Small intestine (tissue), 16 donors: ENCODE measurements at places on chromosomes 12 and 14. TPM values are rescaled to one million over a fixed set of nuclear protein-coding genes. Genes with fewer than 3 reads are reported as not detected.

The PPTC7 gene
- polyA plus RNA-seq = 21.5 TPM

The MON2 gene
- polyA plus RNA-seq = 8.9 TPM

- DNase-seq = no peak
Observed at GRCh38 chr12:39451977-39452376, 9.1 kb upstream of the KIF21A start.

The AICDA gene
- 1.1 TPM for polyA plus RNA-seq

The MFAP5 gene
- polyA plus RNA-seq = 0.56 TPM

The PGF gene
- 3.2 TPM for polyA plus RNA-seq

The CACNA2D4 gene
- 5.5 TPM for polyA plus RNA-seq

- no peak for DNase-seq
Observed at GRCh38 chr12:89514751-89515150, 9.8 kb downstream of the GALNT4 start.

- no peak for DNase-seq
Observed at GRCh38 chr14:53701108-53701875, 255.3 kb downstream of the BMP4 start.

DNA sequence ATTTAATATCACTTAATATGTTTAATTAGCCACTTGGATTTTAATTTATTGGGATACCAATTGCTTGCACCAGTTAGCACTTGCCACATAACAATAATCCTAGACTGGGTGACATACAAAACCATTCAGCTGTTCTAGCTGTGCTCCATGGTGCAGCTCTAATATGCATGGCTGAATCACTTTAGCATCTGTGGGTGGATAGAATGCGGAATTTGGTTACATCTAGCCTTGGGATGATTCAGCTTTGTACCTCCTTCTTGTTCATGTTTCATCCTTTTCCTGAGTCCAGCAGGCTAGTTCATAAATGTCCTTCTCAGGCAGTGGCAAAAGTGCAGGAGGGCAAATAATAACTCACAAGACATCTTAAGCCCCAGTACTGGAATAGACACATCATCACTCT, 1263.0 kb downstream of the LRFN5 start:
- DNase-seq = no peak

DNA sequence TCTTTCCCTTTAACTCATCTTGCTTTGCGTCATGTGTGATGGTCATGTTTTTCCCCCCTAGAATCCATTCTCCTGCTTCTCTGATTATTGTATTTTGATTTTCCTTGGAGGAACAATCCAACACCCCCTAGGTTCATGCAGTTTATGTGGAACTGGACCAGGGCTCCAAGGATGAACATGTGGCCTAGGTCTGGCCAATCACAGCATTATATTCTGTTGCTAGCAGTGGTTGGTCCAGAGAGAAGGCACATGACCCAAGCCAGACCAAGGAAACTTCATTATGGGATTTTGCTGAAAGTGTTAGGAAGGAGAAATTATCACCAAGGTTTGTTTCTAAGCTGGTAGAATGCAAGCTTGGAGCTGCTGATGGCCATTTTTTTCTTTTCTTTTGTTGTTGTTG, 6.9 kb upstream of the PPTC7 start:
- no peak for DNase-seq

DNA sequence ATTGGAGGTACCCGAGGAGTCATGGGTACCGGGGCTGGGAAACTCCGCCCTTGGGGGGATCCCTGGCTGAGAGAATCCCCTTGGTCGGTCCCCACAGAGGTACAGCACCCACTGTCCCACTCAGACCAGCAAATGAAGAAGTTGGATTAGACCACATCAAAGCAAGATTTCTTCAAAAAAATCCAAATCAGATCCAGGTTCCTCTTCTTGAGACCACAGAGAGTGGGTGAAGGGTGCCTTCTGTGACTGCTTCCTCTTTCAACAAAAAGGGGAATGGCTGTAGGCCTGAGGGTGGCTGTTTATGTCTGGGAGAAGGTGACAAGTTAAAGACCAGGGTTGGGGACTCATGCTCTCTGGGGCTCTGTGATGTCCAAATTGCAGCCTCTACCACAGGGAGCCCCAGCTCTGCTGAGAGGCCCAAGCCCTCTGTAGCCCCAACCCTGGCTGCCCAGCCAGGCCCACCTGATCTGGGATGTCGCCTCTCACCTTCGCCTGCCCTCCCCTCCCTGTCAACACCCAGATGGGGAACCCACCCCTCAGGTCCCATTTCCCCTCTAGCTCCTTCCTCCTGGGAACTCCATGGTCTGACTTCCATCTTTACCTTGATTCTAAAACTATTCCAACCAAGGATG, 50.9 kb downstream of the ZFP36L1 start:
- DNase-seq = no peak

DNA sequence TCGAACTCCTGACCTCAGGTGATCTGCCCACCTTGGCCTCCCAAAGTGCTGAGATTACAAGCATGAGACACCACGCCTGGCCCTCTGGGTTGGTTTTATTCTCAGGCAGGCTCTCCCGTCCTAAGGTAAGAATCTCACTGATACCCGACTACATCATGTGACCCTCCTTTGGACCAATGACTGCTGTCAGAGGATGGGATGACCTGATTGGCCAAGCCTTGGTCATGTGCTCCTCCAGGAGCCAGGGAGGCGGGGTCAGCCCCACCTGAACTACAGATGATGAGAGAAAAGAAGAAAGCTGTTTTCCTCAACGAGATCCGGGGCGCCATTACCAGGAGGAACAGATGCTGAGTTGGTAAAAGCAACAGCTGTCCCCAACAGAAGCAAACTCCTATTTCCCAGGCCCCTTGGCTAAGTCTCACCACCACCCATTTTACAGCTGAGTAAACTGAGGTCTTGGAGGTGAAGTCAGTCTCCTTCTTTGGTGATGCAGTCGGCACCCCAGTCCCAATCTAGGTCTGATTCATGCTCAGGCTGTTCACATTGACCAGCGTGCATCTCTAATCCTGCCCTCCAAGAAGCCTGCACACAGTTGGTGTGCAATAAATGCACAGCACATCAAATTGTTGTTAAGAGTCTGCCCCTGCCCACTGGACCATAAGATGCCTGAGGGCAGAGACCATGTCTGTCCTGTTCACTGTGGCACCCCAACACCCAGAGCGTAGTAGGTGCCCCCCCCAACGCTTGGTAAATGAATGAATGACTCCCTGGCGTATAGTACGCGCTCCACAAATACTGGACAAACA, 118.8 kb downstream of the SCARB1 start:
- no peak for DNase-seq

The GPRC5D gene
- polyA plus RNA-seq = 1.4 TPM

GRCh38 chr12:211639-212414, 2.1 kb downstream of the SLC6A12 start:
- DNase-seq = no peak

DNA sequence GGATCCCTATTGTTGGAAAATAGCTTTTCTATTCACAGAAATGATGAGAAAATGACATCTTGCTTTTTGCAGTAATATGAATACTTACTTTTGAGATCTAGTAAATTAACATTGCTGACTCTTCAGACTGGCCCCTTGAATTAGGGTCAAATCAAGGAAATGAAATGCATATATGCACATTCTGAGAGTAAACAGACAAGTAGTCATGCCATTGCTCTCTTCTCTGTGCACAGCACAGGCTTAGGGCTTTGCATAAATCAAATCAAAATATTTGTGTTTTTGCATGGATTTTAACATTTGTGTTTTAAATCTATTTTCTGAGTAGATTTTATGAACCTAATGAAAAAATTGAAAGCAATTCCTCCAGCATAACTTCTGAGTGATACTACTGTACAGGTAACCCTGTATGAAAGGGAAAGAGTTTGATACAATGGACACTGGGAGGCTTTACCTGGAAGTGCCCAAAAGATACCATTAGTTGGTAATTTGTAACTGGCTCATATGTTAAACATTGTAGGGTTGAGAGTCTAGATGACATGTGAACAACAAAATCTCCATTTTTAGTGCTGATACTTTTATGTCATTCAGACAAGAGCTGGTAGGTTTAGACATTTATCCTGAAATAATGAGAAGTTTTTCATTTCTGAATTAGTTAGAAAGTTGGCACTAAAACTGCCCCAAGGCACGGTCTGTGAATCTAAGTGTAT, 280.2 kb upstream of the FBXO33 start:
- DNase-seq = no peak

- no peak for DNase-seq
Observed at GRCh38 chr12:124394462-124395128, 99.7 kb downstream of the RFLNA start.

The KRT4 gene
- 12.3 TPM for polyA plus RNA-seq

DNA sequence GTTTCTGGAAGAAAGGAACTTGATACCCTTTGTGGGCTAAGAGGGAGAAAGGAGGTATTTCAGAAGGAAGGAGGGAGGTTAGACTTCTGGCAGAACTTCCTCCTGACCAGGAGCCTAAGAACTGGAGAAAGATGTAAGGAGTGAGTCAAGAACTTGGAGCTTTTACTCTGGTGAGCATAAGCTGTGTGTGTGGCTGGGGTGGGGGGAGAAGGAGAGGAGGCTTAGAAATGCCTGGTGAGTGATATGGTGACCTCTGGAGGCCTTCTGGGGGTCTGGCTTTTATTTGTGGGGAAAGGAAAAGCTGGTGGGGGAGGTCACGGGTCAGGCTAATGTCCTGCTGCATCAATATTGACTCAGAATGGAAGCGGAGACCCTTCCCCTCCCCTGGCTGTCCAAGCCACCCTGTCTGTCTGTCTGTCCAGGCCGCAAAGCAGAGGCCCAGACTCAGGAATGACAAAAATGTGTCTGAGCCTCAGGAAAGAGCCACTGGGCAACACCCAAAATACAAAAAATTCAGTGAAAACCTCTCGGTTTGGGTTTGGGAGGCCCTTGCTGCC, 4.8 kb downstream of the LRP1 start:
- DNase-seq = no peak

The APOF gene
- not detected for polyA plus RNA-seq

The FGF6 gene
- polyA plus RNA-seq = not detected

DNA sequence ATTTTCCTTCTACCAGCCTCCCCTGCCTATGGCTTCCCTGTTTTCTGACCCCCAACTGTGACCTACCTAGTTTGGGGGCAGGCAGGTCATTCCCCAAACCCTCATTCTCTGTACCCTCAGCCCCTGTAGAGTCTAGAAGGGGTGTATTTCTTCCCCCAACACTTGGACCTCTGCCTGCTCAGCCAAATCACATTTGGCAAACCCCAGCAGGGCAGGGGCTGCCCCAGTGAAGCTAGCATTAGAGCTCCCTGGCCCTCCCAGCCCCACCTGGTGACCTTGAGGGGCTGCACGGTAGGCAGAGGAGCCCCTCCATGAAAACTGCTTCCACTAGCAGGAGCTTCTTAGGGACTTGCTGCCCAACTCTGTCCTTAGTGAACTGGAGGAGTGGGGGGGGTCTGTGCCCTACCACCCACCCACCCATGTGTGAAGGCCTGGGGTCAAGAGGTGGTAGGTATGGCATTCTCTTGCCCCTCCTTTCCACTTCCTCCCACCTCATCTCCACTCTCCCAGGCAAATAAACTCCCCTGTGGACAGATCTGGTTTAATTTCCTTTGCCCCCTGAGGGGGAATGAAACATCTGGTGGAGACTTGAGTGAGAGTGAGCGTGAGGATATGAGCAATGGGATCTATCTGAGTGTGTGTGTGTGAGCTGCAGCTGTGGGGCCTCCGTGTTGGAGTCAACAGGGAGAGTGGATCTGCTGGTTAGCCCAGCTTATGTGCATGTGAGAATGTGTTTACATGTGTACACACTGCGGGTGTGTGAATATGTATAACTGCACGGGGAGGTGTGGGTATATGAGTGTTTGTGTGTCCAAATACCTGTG, 1.6 kb downstream of the NXPH4 start:
- no peak for DNase-seq

GRCh38 chr12:48175613-48176416, 7.6 kb upstream of the CCDC184 start:
- no peak for DNase-seq
